ENCODE measurements at places on chromosomes 11 and 22.

DNA sequence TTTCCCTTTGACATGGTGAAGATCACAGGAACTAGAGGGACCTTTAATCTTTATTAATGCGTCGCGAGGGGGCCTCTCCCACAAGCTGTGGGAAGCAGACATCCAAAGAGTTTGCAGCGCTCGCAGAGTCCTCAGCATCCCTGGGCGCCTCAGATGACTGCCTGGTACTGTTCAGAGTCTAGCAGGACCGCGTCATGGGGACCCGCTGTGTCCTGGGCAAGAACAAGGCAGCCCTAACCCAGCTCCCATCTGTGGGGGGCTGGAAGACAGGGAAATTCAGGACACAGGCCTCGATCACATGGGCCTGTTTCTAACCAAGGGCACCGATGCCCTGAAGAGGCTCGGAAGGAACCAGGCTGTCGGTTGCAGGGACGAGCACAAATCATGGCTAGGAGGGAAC, 40.0 kb downstream of the CACNG2 start:
- DNase-seq = no peak

GRCh38 chr11:9002920-9003572, 755 bp downstream of the NRIP3 start:
- DNase-seq = no peak

DNA sequence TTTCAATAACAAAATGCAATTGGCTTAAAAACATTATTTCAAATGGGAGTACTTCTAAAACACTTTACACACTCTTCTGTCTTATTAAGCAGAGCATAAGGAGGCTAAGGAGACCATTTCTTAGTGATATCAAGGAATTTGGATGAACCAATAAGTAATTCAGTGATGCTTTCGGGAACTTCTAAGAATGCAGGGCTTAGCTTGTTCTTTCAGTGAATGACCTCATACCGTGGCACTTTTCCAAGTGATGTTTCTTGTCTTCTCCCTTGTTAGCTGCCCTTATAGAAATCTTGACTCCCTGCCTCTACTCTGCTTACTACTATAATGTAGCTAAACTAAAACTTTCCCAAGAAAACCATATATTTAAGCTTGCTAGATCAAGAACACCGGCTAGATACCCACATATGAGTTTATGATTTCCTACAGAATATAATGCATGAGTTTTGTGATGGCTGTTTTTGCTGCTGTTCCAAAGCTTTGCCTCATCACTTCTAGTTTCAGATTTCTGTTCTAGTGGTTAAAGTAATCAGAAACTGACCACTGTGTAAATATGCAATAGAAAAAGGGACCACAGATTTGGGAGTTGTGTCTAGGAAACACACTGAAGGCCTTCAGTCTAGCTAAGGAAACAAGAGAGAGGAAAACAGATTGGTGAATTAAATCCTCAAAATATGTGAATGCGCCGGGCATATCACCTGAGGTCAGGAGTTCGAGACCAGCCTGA, 37.5 kb upstream of the STK33 start:
- DNase-seq = no peak

DNA sequence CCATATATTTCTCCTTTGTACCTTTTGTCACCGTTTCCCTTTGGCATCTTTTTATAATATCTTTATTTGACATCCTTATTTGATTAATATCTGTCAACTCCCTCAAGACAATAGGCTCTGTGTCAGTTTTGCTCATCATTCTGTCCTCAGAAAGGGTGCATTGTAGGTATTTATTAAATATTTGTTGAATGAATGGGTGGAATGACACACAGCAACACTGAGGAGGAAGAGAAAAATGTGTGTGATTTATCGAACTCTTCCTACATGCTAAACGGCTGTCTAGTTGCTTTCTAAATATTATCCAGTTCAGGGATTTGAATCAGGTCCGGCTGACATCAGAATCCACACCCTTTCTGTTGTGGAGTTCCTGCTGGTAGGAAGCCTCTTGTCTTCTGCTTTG, 98.2 kb downstream of the NAV2 start:
- no peak for DNase-seq

DNA sequence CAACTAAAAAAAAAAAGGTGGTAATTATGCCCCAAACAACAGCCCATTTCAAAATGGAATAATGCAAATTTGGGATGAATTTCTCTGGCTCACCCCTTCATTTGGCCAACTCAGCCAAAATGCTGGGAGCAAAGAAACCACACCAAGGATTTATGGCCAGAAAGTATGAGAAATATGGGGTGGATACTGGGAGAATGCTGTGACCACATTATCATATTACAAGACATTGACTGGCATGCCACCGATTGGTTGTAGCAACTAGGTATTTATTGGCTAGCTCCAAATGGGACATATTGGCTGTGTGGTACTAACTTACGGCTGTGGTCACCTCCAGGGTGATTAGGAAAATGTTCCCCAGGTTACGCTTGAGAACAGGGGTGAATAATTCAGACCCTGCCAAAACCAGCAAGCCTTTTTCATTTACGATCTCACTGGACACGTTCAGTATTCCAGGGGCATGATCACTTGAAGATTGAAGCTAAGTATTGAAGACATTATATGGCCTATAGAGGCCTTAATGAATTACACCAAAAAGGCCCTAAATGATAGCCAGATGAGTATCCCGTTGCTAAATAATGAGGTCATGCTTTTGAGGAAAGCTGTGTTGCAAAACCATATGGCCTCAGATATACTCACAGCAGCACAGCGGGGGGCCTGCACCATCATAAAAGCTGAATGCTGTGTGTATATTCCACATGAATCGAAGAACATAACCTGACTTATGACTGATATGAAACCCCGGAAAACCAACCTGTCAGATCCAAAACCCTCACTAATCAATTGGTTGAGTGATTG, 3.8 kb upstream of the FDX1 start:
- no peak for DNase-seq

DNA sequence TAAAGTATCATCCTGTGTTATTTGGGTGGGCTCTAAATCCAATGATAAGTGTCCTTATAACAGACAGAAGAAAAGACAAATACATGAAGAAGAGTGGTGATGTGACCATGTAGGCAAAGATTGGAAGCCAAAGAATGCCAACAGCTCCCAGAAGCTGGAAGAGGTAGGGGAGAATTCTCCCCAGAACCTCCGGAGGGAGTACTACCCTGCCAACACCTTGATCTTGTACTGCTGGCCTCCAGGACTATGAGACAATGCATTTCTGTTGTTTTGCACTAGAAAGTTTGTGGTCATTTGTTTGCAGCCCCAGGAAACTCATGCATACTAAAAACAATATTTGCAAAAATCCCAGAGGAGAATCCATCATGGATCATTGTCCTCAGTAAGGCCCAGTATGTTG, 115.0 kb upstream of the ARHGAP20 start:
- DNase-seq = no peak
